ENCODE measurements at places on chromosomes 4 and X.

GRCh38 chrX:9153300-9153699, 119.4 kb upstream of the FAM9B start:
- peak; percentile 95 for DNase-seq

DNA sequence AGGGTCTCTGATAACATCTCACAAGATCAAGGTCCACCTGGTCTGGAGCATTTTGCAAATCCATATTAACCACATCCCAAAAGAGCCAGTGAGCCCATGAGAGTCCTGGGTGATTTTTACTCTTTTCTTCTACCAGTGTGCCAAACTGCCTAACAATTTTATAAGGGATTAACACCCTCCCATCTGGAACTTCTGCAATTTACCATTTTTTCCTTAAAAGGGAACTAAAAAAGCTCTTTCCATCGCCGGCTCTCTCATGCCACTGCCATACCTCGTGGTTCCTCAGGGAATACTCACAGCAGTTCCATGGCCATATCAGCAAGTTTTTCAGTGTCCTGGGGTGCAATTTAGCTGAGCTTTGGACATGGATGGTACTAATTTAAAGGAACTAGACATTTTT, 55.7 kb downstream of the SEPSECS start:
- DNase-seq: no peak

GRCh38 chr4:1243451-1244080, 5.4 kb downstream of the CTBP1 start:
- no peak for DNase-seq

GRCh38 chr4:129468624-129469023, 372.7 kb downstream of the C4orf33 start:
- DNase-seq: no peak

- no peak for DNase-seq
Measured at GRCh38 chr4:83234902-83235644, 49.5 kb downstream of the COQ2 start.

GRCh38 chrX:153488231-153488914, 6.4 kb upstream of the BGN start:
- DNase-seq: no peak

- no peak for DNase-seq
Measured at GRCh38 chrX:104108955-104109354, 3.4 kb upstream of the ZCCHC18 start.

GRCh38 chr4:40934676-40935075, 184.9 kb downstream of the NSUN7 start:
- DNase-seq: no peak

GRCh38 chr4:34193451-34194154, 2050.7 kb downstream of the ARAP2 start:
- peak; percentile 21 for DNase-seq

DNA sequence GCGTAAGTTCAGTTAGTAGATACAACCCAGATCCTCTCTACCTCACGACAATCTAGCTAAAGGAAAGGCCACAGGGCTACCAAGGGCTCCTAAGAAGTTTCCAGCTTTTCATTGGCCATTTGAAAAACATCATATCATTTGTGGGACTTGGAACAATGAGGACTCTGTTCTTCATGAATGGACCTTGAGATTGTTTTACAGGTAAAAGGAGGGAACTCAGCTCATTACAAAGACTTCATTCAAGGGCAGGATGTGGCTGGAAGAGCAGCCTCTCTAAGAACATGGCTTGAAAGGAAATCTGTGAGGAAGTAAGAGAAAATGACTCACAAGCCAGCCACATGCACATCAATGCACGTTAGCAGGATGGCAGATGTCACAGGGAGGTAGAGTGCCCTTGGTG, 105.9 kb upstream of the SLC7A11 start:
- peak; percentile 97 for DNase-seq

DNA sequence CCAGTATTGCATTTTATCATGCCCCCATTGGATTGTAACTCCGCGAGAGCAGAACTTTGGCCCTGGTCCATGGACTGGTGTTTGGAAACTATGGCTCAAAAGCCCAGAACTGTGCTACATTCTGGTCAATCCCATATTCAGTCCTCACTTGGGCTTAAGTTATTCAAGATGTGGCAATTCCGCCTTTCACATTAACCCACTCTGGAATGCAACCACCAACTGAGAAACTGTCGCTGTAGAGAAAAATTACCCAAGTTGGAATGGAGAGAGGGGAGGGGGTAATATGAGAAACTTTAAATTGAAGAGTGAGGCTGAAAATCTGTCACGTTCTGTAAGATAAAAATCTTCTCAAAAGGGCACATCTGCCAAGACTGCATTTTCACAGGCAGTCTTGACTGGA, 189.6 kb upstream of the NHS start:
- no peak for DNase-seq

- peak; percentile 71 for DNase-seq
Measured at GRCh38 chr4:16686195-16686594, 212.2 kb downstream of the LDB2 start.

- DNase-seq: peak; percentile 53
Measured at GRCh38 chr4:85489273-85489981, 14.5 kb downstream of the ARHGAP24 start.

DNA sequence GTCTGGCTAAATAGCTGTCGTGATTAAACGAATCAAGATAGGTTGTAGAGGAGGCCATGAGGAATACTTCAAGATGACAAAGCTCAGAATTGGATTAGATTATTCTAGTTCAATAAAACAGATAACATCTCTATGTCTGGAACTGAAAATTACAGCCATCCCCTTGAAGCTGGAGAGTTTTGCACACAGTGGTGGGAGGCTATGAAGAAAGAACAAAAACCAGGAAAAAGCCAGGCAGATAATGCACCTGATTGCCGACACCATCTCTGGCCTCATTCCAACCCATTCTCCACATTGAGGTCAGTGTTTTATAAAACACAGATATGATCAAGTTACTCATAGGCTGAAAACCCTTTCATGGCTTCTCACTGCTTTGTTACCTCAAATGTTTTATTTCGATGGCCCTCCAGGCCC, 188.3 kb downstream of the RASL11B start:
- DNase-seq: no peak

GRCh38 chrX:10197279-10198210, 40.8 kb downstream of the CLCN4 start:
- no peak for DNase-seq

DNA sequence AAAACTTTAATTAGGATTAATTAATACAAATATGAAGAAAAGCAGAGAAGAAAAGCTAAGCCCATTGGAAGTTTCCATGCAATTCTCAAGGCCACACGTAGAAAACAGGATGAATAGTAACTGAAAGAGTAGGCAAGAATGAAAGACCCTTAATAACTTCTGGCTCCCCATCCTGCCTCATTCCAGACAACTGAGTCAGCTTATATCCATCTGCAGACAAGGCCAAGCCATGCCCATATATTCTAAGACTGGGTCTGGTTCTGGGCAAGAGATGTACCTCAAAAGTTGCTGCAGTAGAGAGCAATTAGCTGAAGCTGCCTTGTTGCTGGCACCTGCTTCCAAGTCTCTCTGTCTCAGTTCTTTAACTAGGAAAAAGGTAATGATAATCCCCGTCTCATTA, 244.1 kb downstream of the GPC3 start:
- DNase-seq: peak; percentile 2

GRCh38 chr4:170170861-170171260, 81.1 kb upstream of the AADAT start:
- DNase-seq: no peak

GRCh38 chr4:107999932-108000539, 10.3 kb downstream of the HADH start:
- no peak for DNase-seq

GRCh38 chr4:52099860-52100461, 48.9 kb downstream of the SPATA18 start:
- peak; percentile 84 for DNase-seq

GRCh38 chr4:139508581-139509237, 47.3 kb downstream of the SETD7 start:
- no peak for DNase-seq

GRCh38 chr4:5707778-5708448, 446 bp downstream of the EVC2 start:
- no peak for DNase-seq

DNA sequence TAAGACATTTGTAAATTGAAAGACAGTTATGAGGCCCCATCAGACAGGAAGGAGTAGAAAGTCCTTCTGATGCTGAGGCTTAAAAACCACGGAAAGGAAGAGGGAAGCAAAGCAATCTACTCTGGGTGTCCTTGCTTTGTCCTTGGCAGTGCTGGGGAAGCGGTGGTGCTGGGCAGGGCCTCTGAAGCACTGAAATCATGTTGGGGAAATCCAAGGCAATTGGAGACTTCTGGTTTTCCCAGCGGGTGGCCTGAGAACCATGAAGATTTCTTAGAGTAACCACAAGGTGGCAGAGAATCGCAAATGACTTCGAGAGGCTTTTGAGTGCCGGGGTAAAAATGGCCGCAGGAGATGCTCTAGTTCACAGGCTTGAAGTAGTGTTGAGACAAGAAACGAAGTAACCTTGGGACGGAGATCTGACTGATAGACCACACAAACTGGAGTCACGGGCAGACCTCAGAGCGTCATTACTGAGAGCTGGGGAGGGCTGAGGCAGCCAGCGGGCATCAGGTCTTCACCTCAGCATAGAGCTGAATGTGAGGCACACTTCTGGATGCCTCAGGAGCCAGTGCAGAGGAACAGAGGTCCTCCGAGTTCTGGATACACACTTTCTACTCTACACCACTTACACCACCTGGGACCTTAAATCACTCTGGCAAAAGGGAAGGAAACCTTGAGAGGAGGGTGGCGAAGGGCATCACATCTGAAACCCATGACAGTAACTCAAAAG, 130.7 kb upstream of the GPRIN3 start:
- DNase-seq: peak; percentile 47

DNA sequence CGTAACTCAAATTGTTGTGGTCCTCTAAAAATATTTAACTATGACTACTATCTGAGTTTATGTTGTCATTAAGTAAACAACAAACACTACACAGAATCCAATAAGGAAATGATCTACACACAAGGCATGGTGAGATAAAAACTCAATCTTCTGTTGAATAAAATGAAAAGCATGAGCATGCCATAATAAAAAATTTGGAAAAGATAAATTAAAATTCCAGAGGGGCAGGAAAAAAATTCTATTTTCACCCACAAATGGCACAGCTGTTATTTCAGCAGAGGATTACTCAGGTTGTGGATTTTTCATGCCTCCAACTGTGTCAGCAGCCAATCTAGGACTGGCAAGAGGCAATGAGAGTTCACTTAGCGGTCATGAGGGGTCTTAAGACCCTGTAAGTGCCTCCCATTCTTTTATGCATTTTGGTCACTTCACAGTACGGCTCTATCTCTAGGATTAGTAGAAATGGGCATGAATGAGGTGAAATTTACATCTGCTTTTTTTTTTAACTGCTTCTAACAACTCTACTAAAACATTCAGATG, 639.8 kb upstream of the DIPK2B start:
- no peak for DNase-seq

DNA sequence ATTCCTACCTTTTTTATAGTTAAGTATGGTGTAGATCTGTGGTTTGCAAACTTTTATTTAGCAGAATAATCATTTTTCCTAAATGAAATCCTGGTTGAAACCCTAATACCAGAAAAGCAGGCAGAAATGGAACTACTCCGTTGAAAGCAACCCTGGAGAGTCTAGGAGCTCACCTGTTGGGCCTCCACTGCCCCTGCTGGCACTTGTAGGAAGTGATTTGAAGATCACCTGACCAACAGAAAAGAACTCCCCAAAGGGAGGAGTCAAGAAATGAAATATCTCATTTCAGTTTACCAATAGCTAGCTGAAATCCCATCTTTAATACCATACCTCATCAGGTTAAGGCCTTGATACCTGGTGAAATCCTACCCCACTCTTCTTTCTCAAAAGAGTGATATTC, 277.1 kb downstream of the KLHL13 start:
- no peak for DNase-seq

GRCh38 chr4:128725405-128726055, 84.0 kb upstream of the JADE1 start:
- no peak for DNase-seq

- DNase-seq: no peak
Measured at GRCh38 chr4:6916587-6917460, 7.2 kb downstream of the TBC1D14 start.

DNA sequence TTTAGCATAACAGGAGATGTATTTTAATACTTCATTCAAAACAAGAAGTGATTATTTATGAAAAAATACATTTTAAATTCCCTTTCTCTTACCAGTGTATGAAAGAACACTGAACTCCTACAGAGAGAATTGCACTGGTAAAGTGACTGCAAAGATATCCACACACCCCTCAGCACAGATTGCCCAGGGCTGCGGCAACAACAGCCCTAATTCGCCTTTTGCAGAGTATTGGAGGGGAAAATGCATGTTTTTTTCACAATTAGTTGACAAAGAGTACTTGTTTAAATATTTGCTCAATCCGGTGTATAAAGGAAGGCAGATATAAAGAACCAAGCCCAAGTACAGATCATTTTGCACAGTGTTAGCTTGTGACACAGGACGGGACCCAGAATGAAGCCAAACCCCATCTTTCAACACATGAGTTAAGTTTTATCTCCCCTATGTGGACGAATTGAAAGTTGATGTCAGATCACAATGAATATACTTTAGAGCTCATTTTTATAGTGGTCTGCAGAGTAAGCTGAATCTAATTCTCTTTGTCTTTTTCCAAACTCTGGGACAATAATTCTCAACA, 551.4 kb upstream of the IGFBP7 start:
- no peak for DNase-seq

DNA sequence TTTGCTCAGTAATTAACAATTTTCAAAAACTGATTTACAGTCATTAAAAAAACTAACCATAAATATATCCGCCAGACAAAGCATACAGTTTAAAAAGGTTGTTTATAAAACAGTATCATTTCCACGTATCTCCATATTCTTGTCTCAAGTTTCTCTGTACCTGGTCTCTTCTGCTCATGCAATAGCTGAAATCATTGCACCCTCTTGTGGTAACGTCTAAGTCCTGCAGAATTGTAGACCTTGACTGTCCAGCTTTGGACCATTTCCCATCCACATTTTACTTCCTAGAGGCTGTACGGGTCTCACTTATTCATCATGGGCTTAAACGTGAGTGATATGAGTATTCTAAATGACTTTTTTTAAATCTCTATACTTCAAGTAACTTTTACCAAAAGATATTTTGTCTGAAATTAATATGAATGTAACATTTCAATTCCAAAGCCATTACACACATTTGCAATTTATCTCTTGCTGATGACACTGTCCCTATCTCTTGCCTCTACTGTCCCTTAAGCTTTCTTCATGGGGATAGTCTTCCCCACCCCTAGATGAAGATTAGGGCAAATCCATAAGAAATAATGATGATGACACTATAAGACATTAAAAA, 118.5 kb downstream of the BTC start:
- DNase-seq: peak; percentile 70

GRCh38 chrX:67893931-67894330, 350.1 kb downstream of the AR start:
- no peak for DNase-seq

DNA sequence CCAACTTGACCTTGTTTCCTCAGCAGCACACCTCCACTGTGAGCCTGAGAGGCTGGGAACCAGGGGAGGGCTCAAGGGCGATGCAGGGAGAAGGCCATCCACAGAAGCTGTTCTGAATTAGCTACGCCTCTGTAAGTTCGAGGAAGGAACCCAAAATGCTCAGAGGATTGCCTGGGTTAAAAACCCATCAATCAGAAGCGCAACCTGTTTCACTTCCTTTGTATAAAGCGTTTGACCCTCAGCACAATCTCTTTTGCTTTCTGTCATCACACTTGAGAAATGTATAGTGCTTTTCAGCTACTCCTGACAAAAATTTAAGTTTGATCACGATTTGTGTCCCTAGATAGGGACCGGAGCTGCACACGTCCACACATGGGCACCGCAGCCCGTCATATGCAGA, 48.0 kb upstream of the MAP3K15 start:
- DNase-seq: no peak

GRCh38 chrX:72042852-72043248, 88.9 kb downstream of the RTL5 start:
- no peak for DNase-seq

All from HT1080 (cell line).